ENCODE measurements at places on chromosomes 5 and 9.

DNA sequence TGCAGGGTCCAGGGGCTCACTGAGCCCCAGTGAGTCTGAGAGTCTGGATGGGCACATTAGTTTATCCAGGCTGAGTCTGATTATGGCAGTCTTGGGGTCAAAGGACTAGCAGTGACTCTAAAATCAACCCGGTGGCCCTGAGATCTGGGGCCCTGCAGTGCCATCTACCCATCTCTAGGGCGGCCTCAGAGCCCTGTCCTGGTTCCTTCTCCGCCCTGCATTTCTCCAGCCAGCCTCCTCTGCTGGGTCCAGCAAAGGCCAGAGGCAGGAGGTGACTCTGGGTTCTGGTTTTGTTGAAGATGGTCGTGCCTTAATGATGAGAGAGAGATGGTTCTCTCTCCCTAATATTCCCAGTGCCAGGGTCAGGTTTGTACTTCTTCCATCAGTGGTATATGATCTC, 15.0 kb downstream of the DCANP1 start:
- no peak for DNase-seq

DNA sequence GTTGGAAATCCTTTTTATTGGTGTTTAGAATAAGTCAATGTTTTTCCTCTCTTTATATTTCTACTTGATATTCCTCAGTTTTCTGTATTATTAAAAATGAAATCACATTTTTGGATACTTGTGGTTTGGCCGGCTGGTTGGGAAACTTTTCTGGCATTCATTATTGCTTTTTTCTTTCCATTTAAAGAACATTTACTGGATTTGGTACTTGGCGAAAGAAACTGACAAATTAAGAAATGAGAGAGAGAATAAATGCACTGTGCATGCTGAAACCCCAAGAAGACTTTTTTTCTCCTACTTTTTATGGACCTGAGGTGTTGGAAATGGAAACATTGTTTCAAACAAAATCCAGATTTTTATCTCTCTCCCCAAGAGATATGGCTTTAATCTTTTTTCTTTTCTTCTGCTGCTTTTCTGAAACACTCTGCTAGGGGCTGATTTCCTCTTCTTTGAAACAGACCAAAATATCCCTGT, 128.4 kb downstream of the SNX18 start:
- no peak for DNase-seq

DNA sequence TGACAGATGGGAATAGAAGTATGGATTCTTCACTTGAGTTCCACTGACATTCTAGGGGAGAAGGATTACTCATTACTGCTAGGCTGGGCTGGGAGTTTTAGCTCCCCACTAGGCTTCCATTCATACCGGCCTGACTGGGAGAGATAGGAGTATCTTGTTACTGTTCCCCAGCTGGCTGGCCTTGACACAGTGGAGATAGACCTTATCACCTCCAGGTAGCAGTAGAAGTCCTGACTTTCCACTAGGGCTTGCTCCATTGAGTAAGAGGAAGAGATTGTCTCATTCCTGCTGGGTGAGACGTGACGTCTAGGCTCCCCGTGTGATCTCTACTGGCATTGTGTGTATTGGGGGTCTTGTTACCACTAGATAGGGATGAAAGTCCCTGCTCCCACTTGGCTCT, 156.4 kb downstream of the CACNA1B start:
- no peak for DNase-seq

DNA sequence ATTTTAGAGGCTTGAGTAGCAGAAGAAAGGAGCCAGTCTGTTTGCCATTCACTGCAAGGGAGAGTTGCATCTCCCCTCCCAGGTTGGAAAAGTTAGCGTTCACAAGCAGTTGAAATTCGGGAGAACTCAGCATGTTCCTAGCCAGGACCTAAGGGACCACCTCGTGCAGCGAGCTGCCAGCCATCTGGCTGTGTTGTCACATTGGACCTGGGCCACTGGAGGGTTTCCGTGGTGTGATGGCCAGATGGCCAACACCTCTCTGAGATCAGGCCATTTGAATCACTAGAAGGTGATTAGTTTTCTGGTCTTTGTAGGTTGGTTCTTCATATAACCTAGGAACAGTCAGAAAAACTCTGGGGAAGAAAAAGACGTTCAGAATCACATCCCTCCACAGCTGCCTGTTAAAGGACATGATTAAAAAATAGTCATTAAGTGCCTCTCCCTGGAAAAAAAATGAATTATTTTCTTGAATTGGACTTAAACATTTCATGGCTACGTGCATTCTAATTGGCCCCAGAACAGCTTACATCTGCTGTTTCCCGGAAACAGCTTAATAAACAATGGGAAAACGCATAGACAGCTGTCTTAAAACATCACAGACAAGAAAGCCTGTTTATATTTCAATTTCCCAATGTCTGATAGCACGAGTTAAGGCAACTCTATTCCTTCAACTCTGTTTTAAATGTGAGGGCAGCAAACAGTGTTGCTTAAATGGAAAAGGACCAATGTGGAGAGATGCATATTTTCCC, 303.9 kb downstream of the TENT4A start:
- DNase-seq: no peak

- DNase-seq: peak; percentile 46
Observed at GRCh38 chr5:90548069-90548593, 10.5 kb upstream of the ADGRV1 start.

GRCh38 chr5:158303275-158303674, 444.3 kb upstream of the CLINT1 start:
- DNase-seq: no peak

DNA sequence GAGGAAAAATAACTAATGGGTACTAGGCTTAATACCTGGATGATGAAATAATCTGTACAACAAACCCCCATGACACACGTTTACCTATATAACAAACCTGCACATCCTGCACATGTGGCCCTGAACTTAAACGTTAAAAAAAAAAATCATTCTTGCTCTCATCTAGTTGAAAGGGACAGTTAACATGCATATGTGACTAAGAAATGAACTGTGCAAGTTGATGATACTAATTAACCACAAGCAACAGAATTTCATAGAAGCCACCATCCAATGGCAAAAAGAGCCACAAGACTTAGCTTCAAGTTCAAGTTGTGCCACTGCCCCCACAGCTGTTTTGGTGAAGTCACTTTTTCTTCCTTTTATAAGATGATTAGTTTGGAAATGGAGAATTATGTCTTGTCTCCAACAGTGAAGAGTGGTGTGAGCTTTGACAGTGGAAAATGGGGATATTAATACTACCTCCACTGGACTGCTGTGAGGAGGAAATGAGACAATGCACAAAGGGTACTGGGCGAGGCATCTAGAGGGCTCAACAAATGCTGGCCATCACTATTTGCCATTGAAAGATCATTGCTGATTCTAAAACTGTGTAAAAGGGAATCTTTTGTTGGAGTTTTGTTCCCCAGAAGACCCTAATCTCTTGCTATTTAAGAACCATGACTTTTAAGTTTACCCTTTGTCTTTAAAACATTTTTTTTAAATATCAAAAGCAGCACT, 202.1 kb downstream of the EBF1 start:
- DNase-seq: no peak

DNA sequence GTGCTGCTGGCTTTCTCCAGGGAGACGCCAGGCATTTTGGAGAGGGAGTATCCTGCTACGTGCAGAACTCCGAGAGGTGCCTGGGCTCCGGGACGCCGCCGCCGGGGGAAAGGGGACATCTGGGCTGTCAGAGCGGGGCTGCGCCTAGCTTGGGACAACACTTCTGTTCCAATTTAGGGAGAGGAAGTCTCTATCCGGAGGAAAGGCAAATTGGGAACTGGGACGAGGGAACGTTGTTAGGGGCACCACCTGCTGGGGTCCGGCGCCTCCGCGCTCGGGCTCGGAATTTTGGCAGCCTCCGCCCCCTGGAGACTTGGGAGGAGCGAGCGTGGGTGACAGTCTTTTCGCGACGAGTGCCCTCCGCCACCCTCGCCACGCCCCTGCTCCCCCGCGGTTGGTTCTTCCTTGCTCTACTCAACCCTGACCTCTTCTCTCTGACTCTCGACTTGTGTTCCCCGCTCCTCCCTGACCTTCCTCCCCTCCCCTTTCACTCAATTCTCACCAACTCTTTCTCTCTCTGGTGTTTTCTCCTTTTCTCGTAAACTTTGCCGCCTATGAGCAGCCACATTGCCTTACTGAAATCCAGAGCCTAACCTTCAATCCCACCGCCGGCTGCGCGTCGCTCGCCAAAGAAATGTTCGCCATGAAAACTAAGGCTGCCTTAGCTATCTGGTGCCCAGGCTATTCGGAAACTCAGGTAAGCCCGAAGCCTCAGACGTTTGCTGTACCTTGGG, 1.6 kb downstream of the TSLP start:
- DNase-seq: peak; percentile 55

- DNase-seq: no peak
Observed at GRCh38 chr9:120926397-120926928, at the start of gene TRAF1. TSS of gene TRAF1 (minus strand) at chr9:120926796. CDS start at chr9:120926075, 721 bp downstream.

All from kidney (tissue), 22 donors.